Left forelimb (tissue), 1 donor: ENCODE measurements at places on chromosomes 1 and 21.

GRCh38 chr1:230923176-230923575 is 54.9 kb upstream of the C1orf198 start:
- DNase-seq, result no peak

GRCh38 chr1:43147625-43148327 is 24.3 kb downstream of the EBNA1BP2 start:
- DNase-seq, result peak; percentile 87

DNA sequence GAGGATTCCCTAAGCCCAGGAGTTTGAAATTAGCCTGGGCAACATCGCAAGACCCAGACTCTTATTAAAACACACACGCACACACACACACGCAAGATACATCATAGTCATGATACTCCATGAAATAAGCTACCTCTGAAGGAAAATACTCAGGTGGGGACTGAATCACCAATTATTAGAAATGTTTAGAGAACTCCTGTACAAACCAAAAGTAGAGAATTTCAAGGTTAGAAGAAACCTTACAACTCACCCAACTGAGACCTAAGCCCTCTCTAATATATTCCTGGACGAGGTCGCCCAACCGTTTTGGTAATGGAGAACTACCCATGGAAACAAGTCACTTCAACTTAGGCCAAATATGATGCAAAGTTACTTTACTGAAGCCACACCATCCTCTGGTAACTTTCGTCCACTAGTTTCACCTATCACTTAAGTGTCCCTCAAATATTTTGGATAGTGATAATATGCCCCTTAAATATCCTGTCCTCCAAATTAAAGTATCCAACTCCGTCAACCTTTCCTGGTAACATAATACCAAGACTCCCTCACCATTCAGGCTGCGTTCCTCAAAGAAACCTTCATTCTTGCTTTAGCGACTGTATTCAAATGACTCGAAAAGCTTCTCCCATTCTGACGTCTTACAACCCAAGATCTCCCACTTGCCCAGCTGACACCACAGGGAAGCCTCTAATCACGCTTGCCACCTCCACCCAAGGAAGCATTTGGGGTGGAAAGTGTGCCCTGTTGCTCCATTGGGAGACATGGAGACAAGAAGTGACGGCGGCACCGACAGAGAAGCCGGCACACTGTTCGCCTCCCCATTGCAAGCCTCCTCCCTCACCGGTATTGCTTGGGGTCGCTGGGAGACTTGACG is 856 bp downstream of the NRDC start:
- peak; percentile 70 for DNase-seq

GRCh38 chr21:35400233-35400939 is 351.3 kb upstream of the RUNX1 start:
- no peak for DNase-seq

DNA sequence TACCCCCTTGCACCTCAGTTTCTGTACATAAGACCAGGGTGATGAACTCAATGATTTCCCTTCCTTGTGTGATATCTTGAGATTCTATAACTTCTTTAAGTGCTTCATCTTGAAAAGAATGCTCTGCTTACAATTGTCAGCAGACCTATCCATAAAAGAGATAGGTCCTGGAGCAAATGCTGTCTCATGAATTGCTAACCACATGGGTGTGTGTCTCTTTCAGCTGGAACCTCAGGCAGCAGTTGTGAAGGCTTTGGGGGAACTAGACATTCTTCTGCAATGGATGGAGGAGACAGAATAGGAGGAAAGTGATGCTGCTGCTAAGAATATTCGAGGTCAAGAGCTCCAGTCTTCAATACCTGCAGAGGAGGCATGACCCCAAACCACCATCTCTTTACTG is 2.8 kb downstream of the IL20 start:
- DNase-seq, result no peak

GRCh38 chr1:194975913-194976312 is 1632.3 kb downstream of the KCNT2 start:
- DNase-seq, result no peak

DNA sequence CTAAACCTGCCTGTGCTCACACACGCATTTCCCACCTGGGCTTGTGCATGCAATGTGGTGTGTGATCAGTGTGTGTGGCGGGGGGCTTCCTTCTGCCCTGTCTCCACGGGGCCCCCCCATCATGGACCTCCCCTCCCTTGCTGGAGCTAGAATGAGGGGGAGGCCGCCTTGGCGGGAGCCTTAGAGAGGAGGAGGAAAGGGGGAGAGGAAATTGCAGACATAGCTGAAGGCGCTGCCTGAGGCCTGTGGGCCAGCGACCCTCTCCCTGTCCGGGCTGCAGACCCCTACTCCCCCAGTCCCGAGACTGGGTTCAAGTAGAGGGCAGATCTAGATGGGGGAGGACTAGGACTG is 883 bp upstream of the EVA1B start:
- DNase-seq, result no peak

DNA sequence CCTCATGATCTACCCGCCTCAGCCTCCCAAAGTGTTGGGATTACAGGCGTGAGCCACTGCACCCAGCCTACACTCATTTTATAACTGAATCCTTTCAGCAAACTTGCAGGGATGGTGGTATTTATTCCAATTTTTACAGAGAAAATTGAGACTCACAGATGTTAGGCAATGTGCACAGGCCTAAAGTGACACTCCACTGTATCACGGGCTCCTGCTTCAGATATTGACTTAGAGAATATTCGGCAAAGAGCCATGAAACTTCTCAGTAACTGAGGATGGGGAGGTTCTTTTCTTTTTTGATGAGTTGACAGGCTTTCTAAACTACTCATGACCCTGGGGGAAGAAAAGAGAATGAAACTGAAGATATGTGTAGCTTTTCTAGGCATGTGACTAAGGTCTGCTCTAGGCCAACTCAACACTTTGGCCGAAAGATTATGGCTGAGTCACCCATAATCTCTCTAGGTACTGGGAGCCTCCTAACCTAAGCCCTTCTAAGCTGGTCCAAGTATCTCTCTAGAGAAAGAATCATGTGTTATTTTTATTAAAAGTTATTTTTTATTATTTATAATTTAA is 19.9 kb upstream of the PTCH2 start:
- DNase-seq, result no peak

DNA sequence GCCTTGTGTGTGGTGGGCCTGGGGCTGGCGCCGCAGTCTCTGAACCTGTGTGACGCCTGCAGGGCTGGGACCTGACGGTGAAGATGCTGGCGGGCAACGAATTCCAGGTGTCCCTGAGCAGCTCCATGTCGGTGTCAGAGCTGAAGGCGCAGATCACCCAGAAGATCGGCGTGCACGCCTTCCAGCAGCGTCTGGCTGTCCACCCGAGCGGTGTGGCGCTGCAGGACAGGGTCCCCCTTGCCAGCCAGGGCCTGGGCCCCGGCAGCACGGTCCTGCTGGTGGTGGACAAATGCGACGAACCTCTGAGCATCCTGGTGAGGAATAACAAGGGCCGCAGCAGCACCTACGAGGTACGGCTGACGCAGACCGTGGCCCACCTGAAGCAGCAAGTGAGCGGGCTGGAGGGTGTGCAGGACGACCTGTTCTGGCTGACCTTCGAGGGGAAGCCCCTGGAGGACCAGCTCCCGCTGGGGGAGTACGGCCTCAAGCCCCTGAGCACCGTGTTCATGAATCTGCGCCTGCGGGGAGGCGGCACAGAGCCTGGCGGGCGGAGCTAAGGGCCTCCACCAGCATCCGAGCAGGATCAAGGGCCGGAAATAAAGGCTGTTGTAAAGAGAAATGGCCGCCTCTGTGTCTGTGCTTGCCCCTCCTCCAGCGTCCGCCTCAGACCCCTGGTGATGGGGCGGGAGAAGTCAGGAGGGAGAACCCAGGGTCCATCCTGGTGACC is 788 bp downstream of the ISG15 start:
- DNase-seq, result no peak
